ENCODE measurements at places on chromosomes 5 and 9.

GRCh38 chr5:1231354-1231905 lies 6.2 kb downstream of the SLC6A18 start:
- DNase-seq, result no peak

DNA sequence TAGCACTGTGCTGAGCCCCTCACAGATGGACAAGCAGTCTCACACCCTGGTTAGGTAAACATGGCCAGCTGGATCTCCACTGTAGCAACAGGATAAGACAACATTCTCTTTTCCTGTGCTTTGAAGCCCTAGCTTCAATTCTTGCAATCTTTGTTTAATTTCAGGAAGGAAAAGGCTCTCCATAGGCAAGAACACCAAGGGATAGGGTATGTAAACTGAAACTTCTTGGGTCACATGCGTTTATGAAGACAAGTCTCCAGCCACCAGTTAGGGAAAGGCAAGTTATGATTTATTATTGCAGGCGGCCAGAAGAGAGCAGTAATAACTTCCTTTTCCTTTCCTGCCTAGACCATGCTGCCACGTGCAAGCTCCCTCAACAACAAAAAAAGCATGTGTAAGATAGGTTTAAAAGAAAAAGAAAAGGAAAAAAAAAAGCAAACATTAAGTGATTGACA lies 50.1 kb upstream of the POU5F2 start:
- no peak for DNase-seq

- no peak for DNase-seq
These were observed 68.2 kb downstream of the KCNT1 start for GRCh38 chr9:135770203-135770535.

- no peak for DNase-seq
These were observed 141.9 kb downstream of the SLC12A2 start for GRCh38 chr5:128225245-128226030.

- DNase-seq, result no peak
These were observed 122.1 kb upstream of the DAPK1 start for GRCh38 chr9:87375397-87376073.

GRCh38 chr5:150166650-150167511 lies at the start of gene CDX1:
Gene CDX1 (plus strand): TSS chr5:150166778. CDS start chr5:150166877, 99 bp downstream.
- no peak for DNase-seq

Data from activated CD4-positive, alpha-beta T cell treated with anti-CD3 and anti-CD28 coated beads, Interleukin-2, Interleukin-6, amounts not matched to agents 100 ng/mL and 50 ng/mL, durations not matched to agents 16 hours and 8 hours (primary cell).